GM13977 (cell line): ENCODE measurements at places on chromosomes 3 and 15.

GRCh38 chr3:52091586-52092270 lies 35.4 kb upstream of the DUSP7 start:
- no peak for DNase-seq

- no peak for DNase-seq
Measured at GRCh38 chr3:72008226-72008996, 223.5 kb upstream of the PROK2 start.

GRCh38 chr3:61347981-61348380 lies 96.7 kb upstream of the FHIT start:
- no peak for DNase-seq

DNA sequence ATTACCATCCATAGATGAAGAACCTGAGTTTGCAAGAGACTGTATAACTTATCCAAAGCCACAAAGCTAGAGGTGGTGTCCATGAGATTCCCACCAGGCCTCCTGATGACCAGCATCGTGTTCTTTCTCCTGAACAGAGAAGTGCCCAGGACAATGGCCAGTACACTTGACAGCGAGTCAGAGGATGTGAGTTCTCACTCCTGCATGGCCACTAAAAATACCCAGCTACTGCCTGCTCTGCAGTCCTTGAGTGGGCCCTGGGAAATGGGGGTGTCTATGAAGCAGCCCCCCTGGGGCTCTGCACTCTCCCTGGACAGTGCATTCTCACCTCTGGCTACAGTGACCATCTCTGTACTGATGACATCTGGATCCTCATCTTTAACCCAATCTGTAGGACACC lies 201.2 kb downstream of the RPLP1 start:
- DNase-seq, result no peak

- DNase-seq, result no peak
Measured at GRCh38 chr3:184592371-184593219, 31.0 kb downstream of the EPHB3 start.

DNA sequence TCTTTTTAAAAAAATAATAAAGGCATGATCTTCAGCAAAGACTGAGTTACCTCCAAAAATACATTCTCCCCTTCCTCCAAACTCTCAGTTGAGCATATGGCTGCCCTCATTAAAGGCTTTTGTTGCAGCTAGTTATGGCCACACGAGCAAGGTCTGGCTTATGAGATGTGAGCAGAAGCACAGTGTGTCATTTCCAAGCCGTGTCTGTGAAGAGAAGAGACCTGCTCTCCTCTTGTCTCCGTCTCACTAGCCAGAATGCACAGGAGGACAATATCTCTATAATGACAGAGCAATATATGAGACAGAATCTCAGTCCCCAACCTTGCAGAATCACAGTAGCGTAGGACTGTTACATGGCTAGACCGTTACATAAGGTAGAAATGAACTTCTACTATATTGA lies 152.3 kb downstream of the MAGI1 start:
- DNase-seq, result no peak

DNA sequence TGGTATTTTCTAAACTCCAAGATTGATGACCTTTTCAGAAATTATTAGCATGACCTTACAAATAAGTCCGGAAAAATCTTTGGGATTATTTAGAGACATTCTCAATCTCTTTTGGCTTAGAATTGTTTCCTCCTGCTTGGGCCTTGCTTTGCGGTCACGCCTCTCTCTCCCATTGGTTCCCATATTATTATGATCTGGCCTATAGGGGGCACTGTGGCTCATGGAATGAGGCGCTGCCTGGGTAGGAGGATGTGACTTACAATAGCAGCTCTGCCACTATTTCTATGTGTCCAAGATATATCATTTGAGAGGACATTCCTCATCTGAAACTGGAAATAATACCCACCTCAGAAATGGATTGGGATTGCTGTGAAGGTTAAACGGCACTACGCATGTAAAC lies 464.9 kb downstream of the MFSD1 start:
- no peak for DNase-seq

- no peak for DNase-seq
Measured at GRCh38 chr15:33956397-33956796, 11.9 kb upstream of the CHRM5 start.

DNA sequence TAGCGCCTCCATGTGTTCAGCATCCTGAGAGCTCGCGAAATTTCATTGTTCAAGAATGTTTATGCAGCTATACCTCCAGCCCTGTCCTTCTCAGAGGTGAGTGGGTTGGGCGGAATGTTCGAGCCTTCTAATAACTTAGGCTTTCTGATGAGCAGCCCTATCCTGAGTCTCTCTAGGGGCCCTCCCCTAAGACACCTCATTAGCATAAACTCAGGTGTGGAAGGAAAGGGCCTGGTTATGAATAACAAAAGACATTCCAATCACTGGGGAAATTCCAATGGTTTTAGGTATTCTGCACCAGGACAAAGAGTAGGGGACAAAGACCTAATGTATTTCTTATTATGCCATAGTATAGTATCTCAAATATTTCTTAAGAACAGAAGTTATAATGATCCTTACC lies 138.1 kb upstream of the PDZRN3 start:
- DNase-seq, result no peak
